ENCODE measurements at places on chromosomes 6 and 20.

DNA sequence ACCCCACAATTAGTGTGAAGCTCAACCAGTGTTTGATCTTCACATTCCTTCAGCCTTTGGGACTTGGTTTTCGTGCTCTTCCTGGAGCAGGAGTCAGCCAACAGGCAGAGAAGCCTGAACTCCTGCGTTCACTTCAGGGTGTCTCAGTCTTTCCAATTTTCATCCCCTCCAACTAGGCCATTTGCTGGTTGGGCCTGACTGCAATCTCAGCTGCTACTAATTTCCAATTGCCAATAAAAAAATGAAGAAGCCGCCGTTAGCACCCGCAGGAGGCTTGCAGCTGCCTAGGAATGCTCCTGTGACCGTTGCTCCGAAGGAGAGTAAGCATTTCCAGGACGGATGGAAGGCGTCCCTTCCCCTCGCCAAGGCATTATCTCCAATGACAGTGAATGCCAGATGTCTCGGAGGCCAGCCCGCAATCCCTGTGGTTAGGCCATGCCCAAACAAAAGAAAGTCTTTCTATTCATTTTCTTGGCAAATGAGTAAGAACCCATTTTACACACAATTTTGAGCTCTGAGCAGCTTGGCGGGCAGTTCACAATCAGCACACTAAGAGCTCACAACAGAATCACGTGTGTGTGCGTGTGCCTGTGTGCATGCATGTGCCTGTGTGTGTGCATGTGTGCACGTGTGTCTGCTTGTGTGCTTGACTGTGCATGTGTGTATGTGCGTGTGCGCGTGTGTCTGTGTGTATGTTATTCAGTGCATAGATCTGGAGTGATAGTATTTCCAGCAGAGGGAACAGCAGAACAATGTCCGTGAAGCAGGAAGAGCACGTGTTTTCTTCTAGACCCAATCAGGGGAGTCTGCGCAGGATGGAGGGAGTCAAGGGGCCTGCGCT, 301.2 kb downstream of the SMOC2 start:
- no peak overlapping the region for H3K4me3 ChIP-seq
- H3K27ac ChIP-seq: no peak overlapping the region
- no peak for DNase-seq
- no peaks in the 10 kb centered on the region for H3K4me1 ChIP-seq
- H3K27me3 ChIP-seq: peaks cover 4% of the 10 kb centered on the region
- no peaks in the 10 kb centered on the region for H3K36me3 ChIP-seq

GRCh38 chr6:133114973-133115372, 126.2 kb upstream of the EYA4 start:
- no peaks in the 10 kb centered on the region for H3K27me3 ChIP-seq
- no peak for DNase-seq
- H3K27ac ChIP-seq: no peak overlapping the region
- no peaks in the 10 kb centered on the region for H3K36me3 ChIP-seq
- H3K4me1 ChIP-seq: no peaks in the 10 kb centered on the region
- H3K4me3 ChIP-seq: no peak overlapping the region

- H3K27ac ChIP-seq: no peak overlapping the region
- peaks cover 11% of the 10 kb centered on the region for H3K4me1 ChIP-seq
- peaks cover 7% of the 10 kb centered on the region for H3K36me3 ChIP-seq
- DNase-seq: no peak
- H3K27me3 ChIP-seq: no peaks in the 10 kb centered on the region
Measured at GRCh38 chr6:36615018-36615761, 21.0 kb downstream of the SRSF3 start.

GRCh38 chr20:25453035-25453810, 45.8 kb downstream of the GINS1 start:
- no peak overlapping the region for H3K4me3 ChIP-seq
- no peaks in the 10 kb centered on the region for H3K36me3 ChIP-seq
- DNase-seq: no peak

DNA sequence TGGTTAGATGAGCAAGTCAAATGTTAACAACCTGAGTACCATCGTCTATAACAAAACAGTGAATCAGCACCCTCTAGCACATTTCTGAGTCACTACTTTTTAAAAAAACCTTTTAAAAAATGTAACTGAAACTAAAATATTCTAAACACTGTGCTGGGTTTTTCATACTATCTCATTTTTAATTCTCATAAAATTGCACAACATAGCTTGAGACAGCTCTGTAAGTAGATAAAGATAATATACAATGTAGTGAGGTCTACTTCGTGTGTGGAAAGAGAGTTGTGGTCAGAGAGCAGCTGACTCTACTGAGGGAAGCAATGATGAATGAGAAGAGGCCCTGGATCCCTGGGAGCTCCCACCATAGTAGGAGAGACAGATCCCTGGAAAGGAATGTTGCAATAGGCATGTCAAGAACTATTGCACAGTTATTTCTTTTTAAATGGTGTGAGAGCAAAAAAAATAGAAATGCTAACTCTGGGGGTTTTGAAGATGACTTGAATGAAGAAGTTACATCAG, 13.6 kb upstream of the CALHM6 start:
- DNase-seq: no peak
- H3K27ac ChIP-seq: no peak overlapping the region
- no peaks in the 10 kb centered on the region for H3K4me1 ChIP-seq
- H3K27me3 ChIP-seq: no peaks in the 10 kb centered on the region
- H3K36me3 ChIP-seq: no peaks in the 10 kb centered on the region

- H3K4me1 ChIP-seq: no peaks in the 10 kb centered on the region
- no peak overlapping the region for H3K27ac ChIP-seq
- DNase-seq: no peak
- H3K27me3 ChIP-seq: no peaks in the 10 kb centered on the region
Measured at GRCh38 chr6:193773-194310, 98.4 kb upstream of the DUSP22 start.

DNA sequence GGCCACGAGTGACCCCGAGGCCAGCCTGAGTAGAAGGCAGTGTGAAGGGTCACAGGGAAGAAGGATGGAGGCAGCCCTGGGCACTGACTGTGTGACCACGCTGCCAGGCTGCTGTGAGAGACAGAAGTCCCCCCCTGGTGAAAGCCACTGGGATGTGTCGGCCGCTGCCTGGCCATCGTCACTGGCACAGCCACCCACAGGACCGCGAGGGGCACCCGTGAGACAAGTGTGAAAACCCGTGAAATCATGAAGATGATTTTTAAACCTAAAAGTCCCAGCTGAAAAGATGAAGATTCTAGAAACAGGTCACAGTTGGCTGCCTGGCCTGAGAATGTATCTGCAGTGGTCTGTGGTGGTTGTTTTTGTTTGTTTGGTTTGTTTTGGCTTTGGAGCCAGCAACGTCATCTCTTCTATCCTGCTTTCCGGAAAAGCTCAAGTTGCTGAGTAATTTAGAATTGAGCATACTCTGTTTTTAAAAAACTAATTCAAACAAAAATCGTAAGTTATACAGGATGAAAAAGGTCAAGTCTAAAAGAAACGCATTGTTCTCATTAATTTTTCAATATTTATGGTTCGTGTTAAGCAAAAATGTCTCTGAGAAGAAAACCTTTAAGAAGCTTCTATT, 94.7 kb downstream of the HUS1B start:
- H3K27me3 ChIP-seq: no peaks in the 10 kb centered on the region
- H3K4me1 ChIP-seq: no peaks in the 10 kb centered on the region
- H3K4me3 ChIP-seq: no peak overlapping the region
- DNase-seq: no peak
- no peak overlapping the region for H3K27ac ChIP-seq

DNA sequence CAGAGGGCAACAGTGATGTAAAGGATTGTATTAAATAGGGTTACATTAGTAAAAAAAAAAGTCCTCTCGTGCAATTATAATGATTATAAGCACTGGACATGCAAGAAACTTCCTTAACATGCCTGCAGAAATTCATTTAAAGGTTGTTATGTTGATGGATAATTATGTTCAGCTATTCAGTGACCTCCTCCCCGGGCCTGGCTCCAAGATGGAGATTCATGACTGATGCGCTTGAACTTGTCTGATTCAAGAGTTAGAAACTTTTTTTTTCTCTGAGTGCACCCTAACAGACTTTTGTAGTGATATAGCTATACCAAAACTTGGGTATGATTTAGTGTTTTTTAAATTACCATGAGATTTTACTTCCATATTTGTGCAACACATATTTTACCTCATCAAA, 1170.0 kb upstream of the CITED2 start:
- H3K27ac ChIP-seq: no peak overlapping the region
- no peaks in the 10 kb centered on the region for H3K4me1 ChIP-seq
- no peaks in the 10 kb centered on the region for H3K36me3 ChIP-seq
- H3K27me3 ChIP-seq: no peaks in the 10 kb centered on the region
- no peak for DNase-seq

DNA sequence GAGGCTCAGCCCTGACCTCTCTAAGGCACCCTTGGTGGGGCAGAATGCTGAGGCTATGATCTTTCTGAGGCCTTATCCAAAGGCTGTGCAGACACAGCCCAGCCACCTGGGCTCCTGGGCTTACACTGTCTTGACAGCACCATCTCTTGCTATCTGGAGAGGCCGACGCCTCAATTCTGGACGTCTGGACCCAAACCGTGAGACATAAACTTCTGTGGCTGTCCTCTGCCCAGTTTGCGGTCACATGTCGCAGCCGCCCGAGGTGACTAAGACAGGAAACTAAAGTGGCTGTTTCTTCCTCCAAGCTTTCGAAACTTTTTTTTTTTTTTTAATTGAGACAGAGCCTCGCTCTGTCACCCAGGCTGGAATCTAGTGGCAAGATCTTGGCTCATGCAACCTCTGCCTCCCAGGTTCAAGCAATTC, 49.3 kb downstream of the PRR18 start:
- H3K27ac ChIP-seq: no peak overlapping the region
- no peak overlapping the region for H3K4me3 ChIP-seq
- peak; percentile 45 for DNase-seq
- no peaks in the 10 kb centered on the region for H3K4me1 ChIP-seq

DNA sequence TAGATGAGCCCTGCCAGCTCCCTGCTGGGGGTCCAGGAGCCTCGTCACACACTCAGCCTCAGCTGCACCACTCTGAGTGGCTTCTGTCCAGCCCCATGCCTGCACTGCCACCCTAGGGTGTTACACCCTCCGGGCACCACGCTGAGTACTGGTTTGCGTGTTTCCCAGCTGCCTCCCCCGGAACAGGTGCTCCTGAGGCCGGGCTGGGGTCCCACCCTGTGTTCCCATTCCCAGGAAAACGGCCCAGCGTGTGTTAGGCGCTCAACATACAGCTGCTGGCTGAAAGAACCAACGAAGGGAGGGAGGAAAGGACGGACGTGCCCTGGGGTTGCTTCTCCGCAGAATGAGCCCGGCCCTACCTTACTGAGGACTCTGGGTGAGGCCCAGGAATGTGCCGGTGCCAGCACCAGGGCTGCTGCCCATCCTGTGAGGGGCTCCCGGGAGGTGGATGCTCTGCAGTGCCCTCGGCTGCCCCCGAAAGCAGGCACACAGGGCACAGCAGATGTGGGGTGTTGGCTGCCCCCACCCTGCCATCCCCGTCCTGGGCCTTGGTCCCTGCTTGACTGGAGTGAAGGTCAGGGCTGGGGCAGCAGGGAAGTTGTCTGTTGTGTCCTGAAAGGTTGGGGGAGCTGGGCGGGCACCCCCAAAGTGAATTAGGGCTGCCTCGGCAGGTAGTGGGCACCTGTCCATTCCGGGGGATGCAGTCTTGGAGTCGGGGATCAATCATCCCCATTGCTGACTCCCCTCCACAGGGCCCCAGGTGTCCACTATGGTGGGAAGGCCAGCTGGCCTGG, 16.3 kb downstream of the LAMA5 start:
- no peak for DNase-seq
- H3K36me3 ChIP-seq: peaks cover 11% of the 10 kb centered on the region
- peaks cover 3% of the 10 kb centered on the region for H3K4me1 ChIP-seq
- no peak overlapping the region for H3K4me3 ChIP-seq

- H3K4me1 ChIP-seq: no peaks in the 10 kb centered on the region
- H3K36me3 ChIP-seq: no peaks in the 10 kb centered on the region
- no peak overlapping the region for H3K4me3 ChIP-seq
- DNase-seq: no peak
- no peaks in the 10 kb centered on the region for H3K27me3 ChIP-seq
- no peak overlapping the region for H3K27ac ChIP-seq
Measured at GRCh38 chr6:166487148-166487547, 99.3 kb downstream of the RAMACL start.

- H3K4me3 ChIP-seq: no peak overlapping the region
- no peak for DNase-seq
- no peaks in the 10 kb centered on the region for H3K27me3 ChIP-seq
- no peaks in the 10 kb centered on the region for H3K4me1 ChIP-seq
Measured at GRCh38 chr6:72741083-72741482, 119.2 kb downstream of the KCNQ5 start.

DNA sequence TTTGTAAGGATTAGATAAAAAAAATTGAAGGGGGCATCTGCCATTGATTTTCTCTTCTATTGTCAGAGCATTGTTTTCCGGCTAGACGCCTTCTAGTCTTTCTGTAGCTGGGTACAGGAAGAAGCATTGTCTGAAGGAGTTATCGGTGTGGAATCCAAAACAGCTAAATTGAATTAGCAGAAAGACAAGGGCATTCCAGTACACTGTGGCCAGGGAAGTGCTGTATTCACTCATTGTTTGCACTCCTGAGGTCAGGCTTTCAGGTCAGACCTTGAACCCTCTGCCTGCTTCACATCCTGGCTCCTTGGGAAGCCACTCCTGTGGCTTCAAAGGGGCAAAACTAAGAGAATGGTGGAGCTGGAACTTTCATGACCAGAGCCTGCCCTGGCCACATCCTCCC, 81.1 kb upstream of the SNAP25 start:
- H3K4me3 ChIP-seq: no peak overlapping the region
- no peak for DNase-seq
- H3K4me1 ChIP-seq: no peaks in the 10 kb centered on the region
- H3K27ac ChIP-seq: no peak overlapping the region

GRCh38 chr6:90480666-90481065, 106.2 kb downstream of the MAP3K7 start:
- no peaks in the 10 kb centered on the region for H3K4me1 ChIP-seq
- no peak for DNase-seq
- H3K27ac ChIP-seq: no peak overlapping the region
- no peak overlapping the region for H3K4me3 ChIP-seq
- no peaks in the 10 kb centered on the region for H3K27me3 ChIP-seq

GRCh38 chr6:141203902-141204575, 928.7 kb upstream of the GJE1 start:
- no peak overlapping the region for H3K27ac ChIP-seq
- no peaks in the 10 kb centered on the region for H3K4me1 ChIP-seq
- no peak overlapping the region for H3K4me3 ChIP-seq
- no peaks in the 10 kb centered on the region for H3K27me3 ChIP-seq

Measured in pancreas (tissue), 10 donors.